ENCODE measurements at places on chromosomes 16 and 17.

GRCh38 chr17:39903158-39903884, 15.1 kb downstream of the GSDMB start:
- DNase-seq = peak; percentile 56

- no peak for DNase-seq
These were observed 1.8 kb downstream of the CCDC43 start for GRCh38 chr17:44687756-44688155.

- DNase-seq = peak; percentile 76
These were observed 194.6 kb upstream of the DYNLRB2 start for GRCh38 chr16:80346111-80346632.

- DNase-seq = peak; percentile 72
These were observed 7.0 kb upstream of the MILR1 start for GRCh38 chr17:64441772-64442540.

- DNase-seq = no peak
These were observed 19.4 kb downstream of the ERN1 start for GRCh38 chr17:64110379-64111152.

DNA sequence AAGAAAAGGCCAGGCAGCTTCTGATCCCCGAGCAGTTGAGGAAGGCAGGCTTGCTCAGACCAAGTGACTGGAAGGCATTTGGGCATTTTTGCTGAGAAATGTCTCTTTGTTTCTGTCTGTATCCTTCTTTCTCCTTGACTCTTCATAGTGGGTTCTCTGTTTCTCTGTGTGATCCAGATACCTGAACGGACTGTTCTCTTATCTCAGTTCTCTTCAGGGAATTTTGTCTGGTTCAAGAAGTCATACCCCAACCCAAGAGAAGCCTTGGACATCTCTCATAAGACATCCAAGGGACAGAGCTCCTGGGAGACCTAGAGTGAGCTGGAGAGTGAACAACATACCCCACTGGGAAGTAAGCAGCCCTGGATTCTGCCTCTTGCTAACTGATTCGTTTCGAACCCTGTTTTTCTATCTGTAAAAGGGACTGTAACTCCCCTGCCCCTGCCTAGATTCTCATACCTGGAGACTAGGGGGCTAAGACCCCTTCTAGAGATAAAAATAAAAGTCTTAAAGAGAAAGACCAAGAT, 541 bp downstream of the CCL3 start:
- DNase-seq = no peak

- DNase-seq = no peak
These were observed 177.7 kb downstream of the TMEM132E start for GRCh38 chr17:34757106-34757505.

DNA sequence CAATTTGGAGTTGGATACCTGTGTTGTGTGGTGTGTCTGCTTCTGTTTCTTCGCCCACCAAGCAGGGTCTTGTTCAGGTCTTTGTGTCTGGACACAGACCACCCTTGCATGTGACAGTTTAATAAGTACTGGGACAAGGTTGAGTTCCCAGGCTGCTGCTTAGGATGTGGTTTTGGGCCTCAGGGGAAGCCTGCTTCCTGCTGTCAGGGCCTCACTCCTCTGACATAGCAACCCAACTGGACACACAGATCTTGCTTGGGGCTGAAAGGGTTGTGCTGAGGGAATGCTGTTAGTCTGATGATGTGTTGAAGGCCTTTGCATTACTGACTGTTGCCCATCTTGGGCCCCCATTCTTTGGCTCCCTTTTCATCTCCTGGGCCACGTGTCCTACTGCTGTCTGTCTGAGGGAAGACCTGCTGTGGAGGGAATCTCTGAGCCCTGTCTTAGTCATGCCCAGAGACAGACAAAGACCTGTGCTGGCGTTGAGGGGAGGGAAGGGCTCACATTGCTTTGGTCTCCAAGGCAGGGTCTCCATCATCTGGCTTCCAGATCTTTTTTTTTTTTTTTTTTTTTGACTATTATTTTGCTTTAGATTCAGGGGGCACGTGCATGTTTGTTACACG, 4.7 kb upstream of the TGFB1I1 start:
- peak; percentile 75 for DNase-seq

DNA sequence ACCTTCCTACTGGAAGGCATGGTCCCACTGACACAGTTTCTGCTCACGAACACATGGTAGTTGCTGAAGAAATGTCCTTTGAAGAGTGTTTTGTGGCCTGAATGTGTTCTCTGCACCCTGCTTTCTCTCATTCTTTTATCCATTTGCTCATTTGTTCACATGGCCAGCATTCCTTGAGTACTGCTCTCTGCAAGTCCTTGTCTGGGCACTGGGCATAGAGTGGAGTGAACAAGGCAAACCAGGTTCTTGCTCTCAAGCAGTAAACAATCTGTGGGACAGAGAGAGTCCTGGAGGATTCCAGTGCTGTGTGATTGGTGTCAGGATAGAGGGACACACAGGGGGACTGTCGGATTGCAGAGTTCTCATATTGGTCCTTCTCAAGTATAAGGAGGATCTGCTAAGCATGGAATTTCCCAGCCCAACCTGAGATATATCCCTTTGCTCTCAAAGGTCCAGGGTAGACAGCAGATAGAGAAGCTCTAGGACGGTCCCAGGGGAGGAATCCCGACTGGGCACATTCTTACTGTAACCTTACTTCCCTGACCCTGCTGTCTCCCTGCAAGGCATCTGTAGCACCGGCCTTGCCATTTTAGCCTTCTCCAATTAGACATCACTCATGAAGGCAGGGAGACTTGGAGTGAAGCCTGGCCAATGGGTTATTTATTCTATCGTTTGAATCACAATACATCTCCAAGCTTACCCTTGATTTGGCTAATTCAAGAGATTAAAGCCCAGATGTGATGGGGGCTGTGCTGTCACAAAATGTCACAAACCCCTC, 32.3 kb downstream of the ARL4D start:
- no peak for DNase-seq

GRCh38 chr16:81796035-81796434, 16.9 kb downstream of the PLCG2 start:
- DNase-seq = no peak

DNA sequence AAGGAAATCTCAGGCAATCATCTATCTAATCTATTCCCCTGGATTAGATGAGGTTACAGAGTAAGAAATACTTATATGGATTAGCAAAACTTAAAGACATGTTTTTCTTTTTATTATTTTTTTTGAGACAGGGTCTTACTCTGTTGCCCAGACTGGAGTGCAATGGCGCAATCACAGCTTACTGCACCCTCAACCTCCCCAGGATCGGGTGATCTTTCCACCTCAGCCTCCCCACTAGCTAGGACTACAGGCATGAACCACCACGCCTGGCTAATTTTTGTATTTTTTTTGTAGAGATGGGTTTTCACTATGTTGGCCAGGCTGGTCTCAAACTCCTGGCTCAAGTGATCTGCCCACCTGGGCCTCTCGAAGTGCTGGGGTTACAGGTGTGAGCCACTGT, 3.3 kb upstream of the NFE2L1 start:
- no peak for DNase-seq

- peak; percentile 63 for DNase-seq
These were observed 59.8 kb upstream of the RPH3AL start for GRCh38 chr17:412211-413015.

DNA sequence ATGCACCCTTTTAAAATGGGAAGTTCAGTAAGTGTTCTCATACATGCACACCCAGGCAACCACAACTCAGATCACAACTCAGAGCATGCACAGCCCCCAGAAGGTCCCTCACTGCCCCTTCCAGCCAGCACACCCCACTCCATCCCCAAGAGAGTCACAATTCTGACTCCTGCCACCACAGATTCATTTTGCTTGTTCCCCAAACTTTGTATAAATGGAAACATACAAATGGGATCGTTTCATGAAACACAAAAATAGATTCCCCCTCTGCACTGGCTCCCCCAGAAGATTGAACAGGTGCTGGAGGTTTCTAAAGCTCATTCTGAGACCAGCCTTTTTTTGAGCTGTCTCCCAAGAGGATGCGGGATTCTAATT, 3.3 kb upstream of the TNFRSF13B start:
- DNase-seq = no peak

- no peak for DNase-seq
These were observed 6.5 kb downstream of the NXN start for GRCh38 chr17:973053-973452.

GRCh38 chr17:78204387-78205123, 9.5 kb upstream of the BIRC5 start:
- DNase-seq = no peak

GRCh38 chr17:46887717-46888116, 35.2 kb upstream of the GOSR2 start:
- DNase-seq = no peak

GRCh38 chr17:16466407-16466806, 25.6 kb downstream of the LRRC75A start:
- DNase-seq = no peak

DNA sequence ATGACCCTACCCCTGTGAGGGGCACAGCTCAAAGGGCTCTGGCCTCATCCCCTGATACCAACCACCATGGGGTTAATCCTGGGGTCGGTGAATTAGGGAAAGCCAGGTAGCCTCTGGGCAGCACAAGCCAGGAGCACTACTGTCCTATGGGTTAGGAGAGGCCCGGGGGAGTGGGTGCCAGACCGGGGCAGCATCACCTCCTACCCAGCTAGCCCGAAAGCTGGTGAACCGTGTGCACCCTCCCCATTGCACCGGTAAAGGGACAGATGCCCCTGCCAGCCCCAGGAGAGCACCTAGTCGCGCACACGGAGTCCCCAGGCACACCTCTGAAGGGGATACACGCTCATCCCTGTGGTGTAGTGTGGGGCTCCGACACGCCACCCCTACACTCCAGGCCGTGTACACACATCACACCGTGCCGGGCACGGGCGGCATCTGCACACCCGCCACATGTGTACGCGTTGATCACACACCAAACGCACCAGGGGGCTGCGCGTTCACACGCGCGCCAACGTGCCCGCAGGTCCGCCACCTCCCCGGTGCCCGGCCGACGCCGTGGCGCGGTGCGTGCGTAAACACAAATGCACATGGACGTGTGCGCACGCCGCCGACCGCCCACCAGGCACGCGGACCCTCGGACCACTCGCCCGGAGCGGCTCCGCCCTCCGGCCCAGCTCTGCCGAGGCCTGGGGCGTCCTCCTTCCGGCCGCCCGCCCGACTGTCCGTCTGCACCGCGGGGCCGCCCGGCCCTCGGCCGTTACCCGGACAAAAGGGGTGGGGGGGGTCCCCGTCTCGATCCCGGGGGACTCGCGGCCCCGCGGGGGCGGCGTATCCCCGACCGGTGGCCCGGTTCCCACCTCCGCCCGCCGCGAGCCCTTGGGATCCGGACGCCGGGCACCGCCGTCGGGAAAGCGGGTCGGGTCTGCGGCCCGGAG, 785 bp downstream of the UBALD1 start:
- DNase-seq = peak; percentile 39

DNA sequence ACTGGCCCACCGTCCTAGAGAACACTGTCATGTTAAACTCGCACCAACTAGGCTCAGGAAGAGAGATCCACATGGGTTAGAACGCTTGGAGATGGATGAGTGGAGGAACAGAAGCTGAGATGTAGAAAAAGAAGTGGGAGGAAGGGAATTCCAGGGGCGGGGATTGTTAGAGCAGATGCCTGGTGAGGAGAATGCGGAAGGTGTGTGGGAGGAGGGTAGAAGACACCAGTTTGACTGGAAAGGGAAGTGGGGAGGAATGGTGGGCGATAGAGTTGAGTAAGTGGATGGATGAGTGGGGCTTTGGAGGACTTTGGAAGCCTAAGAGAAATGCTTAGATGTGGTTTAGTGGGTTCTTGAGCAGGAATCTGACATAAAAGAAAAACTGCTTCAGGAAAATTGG, 37.4 kb downstream of the DHX38 start:
- DNase-seq = no peak

- no peak for DNase-seq
These were observed 71.2 kb downstream of the CLEC16A start for GRCh38 chr16:11015607-11016006.

- peak; percentile 97 for DNase-seq
These were observed 101.8 kb downstream of the FOXL1 start for GRCh38 chr16:86680162-86680561.

- no peak for DNase-seq
These were observed 35.2 kb downstream of the SDK2 start for GRCh38 chr17:73609060-73609459.

- no peak for DNase-seq
These were observed 10.1 kb downstream of the GJD3 start for GRCh38 chr17:40354221-40355122.

DNA sequence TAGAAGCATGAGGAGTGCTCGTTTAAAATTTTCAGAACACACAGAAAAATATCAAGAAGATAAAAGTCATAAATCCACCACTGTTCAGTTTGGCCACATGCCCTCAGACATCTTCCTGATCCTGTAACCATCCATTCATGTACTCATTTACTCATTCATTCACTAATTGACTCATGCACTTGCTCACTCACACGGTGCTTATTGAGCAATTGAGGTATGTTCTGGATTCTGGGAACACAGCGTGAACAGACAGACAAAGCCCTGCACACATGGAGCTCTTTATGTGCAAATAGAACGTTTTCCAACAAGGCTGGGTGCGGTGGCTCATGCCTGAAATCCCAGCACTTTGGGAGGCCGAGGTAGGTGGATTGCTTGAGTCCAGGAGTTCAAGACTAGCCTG, 10.2 kb upstream of the NATD1 start:
- no peak for DNase-seq

GRCh38 chr16:77822661-77823060, 34.3 kb downstream of the VAT1L start:
- DNase-seq = no peak

GRCh38 chr16:79598348-79599181, 2.0 kb downstream of the MAF start:
- DNase-seq = peak; percentile 68

Data from fibroblast of skin of back (primary cell).